Breast epithelium (tissue), 4 donors: ENCODE measurements at places on chromosomes 4 and X. TPM values are rescaled to one million over a fixed set of nuclear protein-coding genes. Genes with fewer than 3 reads are reported as not detected.
A peak's percentile ranks its signal among the peaks of the same experiment; 100 is the strongest.

DNA sequence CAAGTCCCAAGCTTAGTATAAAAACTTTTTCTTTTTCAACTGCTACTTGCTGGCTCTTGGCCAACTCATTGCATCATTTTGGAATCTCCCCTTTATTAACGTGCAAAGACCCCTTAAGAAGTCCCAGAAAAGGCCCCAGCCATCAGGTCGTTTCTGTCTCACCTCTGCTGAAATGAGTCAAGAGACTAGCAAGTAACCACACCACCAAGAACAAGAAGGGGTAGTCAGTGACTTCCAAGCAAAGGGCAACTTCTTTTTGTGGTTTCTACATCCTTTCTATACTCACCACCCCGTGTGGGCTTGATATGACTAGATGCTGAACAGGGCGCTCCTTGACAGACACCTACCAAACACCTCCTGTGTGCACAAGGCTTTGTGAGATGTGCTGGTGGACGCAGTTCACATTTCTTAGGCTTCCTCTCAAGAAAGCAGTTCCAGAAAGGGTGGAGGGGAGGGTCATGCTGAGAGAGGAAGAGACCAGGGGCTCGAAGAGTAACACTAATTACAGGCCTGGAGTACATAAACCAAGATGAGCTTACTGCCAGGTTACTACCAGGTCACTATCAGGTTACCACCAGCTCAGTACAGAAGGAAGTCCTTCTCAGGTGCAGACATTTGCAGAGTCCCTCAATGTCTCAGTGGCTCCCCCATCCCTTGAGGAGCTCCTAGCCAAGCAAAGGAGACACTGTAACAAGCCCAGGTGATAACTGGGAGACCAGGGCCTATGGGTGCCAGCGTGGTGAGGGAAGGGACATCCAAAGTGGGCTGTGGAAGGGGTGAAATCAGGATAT is 19.3 kb downstream of the JAKMIP1 start:
- no peaks in the 10 kb centered on the region for H3K27me3 ChIP-seq
- no peaks in the 10 kb centered on the region for H3K4me1 ChIP-seq
- H3K4me3 ChIP-seq = no peak overlapping the region
- DNase-seq = no peak

DNA sequence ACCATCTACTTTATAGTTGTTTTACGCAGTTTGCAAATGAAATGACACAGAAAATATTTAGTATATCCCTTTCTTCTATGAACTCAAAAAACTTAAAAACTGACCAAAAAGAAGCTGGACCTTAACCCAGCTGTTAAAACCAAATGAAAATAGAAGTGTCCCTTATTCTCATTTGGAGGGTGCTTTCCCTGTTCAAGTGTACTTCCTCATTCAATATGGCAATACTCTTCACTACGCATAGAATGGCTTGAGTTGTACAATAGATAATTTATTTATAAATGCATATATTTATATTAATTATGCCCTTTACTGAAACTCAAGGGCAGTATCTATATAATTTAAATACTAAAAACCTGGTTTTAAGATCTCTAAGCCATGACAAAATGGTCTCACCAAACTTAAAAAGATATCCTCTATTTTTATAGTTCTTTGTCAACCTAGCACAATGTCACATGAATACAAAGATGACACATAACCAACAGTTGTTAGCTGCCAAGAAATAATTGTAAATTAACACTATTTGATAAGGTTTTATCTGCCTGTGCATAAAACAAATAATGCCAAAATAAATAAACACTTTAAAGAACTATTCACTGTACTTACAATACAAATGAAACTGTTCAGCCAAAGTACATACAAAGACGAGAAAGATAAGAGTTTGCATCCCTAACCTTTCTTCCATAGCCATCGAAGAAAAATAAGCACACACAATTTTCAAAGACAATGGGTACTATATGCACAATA is 25.2 kb downstream of the YTHDC1 start:
- no peak for DNase-seq
- no peaks in the 10 kb centered on the region for H3K27me3 ChIP-seq
- no peak overlapping the region for H3K4me3 ChIP-seq
- no peaks in the 10 kb centered on the region for H3K4me1 ChIP-seq

DNA sequence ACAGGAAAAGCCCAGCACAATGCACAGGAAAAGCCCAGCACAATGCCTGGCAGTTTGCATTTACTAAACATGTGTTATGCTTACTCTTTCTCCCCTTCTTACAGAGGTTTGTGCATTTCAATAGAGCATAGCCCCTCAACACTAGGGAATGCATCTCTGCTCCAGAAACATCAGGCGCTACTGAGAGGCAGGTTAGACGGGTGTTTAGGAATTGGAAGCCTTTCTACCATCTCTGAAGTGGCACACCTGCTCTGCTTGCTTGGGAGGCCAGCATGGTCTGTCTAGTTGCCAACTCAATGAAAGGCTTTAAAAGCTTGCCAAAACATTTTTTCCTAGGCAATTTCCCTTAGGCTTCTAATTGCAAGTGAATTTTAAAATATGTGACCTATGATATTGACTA is 55.7 kb downstream of the GRID2 start:
- H3K27ac ChIP-seq = no peak overlapping the region
- no peaks in the 10 kb centered on the region for H3K4me1 ChIP-seq
- no peaks in the 10 kb centered on the region for H3K36me3 ChIP-seq
- no peak overlapping the region for H3K4me3 ChIP-seq
- no peaks in the 10 kb centered on the region for H3K27me3 ChIP-seq

- H3K27me3 ChIP-seq = no peaks in the 10 kb centered on the region
- H3K27ac ChIP-seq = peak overlapping the region; percentile 33
- H3K4me3 ChIP-seq = no peak overlapping the region
- no peaks in the 10 kb centered on the region for H3K36me3 ChIP-seq
- DNase-seq = no peak
These were observed 115.1 kb downstream of the SOWAHB start for GRCh38 chr4:76782837-76783236.

DNA sequence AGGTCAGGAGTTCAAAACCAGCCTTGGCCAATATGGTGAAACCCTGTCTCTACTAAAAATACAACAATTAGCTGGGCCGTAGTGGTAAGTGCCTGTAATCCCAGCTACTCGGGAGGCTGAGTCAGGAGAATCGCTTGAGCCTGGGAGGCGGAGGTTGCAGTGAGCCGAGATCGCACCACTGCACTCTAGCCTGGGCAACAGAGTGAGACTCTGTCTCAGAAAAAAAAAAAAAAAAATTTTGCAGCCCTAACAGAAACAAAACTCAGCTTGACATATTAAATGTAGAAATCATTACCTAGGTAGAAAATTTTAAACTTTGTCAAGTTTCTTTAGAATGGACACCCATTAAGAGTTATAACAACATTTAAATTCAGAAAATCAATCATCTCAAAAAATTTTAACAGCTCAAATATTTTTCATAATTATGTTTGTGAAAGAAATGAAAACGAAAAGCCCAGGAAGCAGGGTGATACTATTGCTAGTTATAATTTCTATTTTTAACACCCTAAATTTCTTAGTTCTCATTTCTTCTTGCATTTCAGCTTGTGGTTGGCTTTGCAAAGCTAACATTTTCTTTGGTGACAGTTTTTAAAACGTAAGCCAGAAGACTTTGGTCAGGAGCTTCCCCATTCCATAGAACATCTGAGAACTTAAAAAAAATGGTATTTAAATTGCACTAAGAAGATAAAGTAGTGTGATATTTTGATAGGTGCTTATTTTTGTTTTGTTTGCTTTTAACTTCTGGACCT is 33.3 kb upstream of the RBBP7 start:
- no peaks in the 10 kb centered on the region for H3K4me1 ChIP-seq
- H3K36me3 ChIP-seq = no peaks in the 10 kb centered on the region
- H3K27me3 ChIP-seq = no peaks in the 10 kb centered on the region
- no peak overlapping the region for H3K4me3 ChIP-seq
- no peak for DNase-seq

GRCh38 chr4:69518538-69519198 is 23.0 kb upstream of the UGT2B4 start:
- H3K36me3 ChIP-seq = no peaks in the 10 kb centered on the region
- H3K27me3 ChIP-seq = no peaks in the 10 kb centered on the region
- H3K27ac ChIP-seq = no peak overlapping the region
- no peak for DNase-seq

- no peak for DNase-seq
- H3K4me3 ChIP-seq = no peak overlapping the region
- H3K4me1 ChIP-seq = no peaks in the 10 kb centered on the region
- no peaks in the 10 kb centered on the region for H3K36me3 ChIP-seq
These were observed 14.9 kb upstream of the UGDH start for GRCh38 chr4:39541987-39542610.

DNA sequence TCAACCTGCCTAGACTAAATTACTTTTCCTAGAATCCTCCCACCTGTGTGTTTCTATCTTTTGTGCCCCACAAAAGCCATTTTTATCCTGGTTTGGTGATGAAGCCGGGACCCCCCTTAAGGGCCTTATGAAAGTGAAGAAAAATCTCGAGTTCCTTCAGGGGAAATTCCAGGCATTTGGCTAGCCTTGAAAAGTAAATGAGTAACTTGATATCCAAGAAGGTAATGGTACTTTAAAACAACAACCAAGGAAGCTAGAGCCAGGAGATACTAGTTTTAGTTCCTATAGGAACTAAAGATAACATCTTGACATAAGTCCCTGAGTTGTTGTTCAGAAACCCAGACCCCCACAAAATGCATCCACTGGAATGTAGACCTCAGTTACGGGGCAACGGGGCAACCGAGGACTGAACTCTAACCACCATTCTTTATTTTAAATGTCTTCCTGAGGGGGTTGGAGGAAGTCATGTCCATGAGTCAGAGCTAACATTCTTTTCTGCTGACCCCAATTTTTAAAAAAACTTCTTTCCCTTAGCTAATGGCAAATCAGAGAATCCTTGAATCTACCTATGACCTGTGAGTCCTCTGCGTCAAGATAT is 73.9 kb downstream of the VCX3A start:
- no peak overlapping the region for H3K4me3 ChIP-seq
- H3K27ac ChIP-seq = no peak overlapping the region
- no peaks in the 10 kb centered on the region for H3K36me3 ChIP-seq
- no peaks in the 10 kb centered on the region for H3K4me1 ChIP-seq
- H3K27me3 ChIP-seq = no peaks in the 10 kb centered on the region
- DNase-seq = no peak

The DCLK2 gene
- total RNA-seq = 4.0 TPM

The LINC00632 gene
- 133 TPM for total RNA-seq

The H2BW2 gene
- total RNA-seq = not detected

The HSFX4 gene
- not detected for total RNA-seq

The BGN gene
- 11.0 TPM for total RNA-seq
